ENCODE measurements at places on chromosomes 7 and 10.

DNA sequence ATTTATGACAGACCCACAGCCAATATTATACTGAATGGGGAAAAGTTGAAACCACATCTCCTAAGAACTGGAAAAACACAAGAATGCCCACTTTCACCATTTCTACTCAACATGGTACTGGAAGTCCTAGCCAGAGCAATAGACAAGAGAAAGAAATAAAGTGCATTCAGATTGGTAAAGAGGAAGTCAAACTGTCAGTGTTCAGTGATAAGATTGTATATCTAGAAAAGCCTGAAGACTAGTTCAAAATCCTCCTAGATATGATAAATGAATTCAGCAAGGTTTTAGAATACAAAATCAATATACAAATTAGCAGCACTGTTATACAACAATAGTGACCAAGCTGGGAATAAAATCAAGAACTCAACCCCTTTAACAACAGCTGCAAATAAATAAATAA, 6.9 kb upstream of the ZNF138 start:
- no peak for DNase-seq

DNA sequence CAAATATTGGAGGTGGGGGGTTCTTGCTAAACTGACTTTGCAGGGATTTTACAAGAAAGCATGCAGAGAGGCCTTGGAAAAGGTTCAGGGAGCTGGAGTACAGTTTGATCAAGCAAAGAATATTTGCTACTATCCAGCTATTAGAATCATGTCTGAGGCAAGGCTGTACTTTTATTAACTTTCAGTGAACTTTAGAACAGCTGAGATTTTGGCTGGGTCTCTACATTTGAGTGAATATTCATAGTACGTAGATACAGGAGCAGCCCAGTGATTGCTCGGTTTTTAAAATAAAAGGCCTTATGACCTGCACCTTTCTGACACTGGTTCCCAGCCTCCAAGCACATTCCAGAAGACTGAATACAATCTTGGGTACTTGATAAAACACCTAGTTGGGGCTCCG, 496.8 kb upstream of the AKR1E2 start:
- DNase-seq, result no peak

DNA sequence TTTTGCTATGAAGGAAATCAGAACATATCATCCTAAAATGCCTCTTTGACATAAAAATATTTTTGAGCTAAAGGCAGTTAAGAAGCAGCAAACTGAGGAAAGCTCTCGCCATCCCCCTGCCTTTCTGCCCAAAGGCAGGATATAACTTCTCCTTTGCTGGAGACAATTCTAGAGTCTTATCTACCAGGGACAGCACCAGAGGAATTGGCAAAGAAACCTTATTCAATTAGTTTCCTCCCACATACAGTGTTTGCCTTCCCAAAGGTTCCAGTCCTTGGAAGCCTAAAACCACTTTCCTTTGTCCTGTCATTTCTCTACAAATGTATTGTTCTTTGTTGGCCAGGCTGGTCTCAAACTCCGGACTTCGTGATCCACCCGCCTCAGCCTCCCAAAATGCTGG, 33.7 kb downstream of the MASTL start:
- no peak for DNase-seq

DNA sequence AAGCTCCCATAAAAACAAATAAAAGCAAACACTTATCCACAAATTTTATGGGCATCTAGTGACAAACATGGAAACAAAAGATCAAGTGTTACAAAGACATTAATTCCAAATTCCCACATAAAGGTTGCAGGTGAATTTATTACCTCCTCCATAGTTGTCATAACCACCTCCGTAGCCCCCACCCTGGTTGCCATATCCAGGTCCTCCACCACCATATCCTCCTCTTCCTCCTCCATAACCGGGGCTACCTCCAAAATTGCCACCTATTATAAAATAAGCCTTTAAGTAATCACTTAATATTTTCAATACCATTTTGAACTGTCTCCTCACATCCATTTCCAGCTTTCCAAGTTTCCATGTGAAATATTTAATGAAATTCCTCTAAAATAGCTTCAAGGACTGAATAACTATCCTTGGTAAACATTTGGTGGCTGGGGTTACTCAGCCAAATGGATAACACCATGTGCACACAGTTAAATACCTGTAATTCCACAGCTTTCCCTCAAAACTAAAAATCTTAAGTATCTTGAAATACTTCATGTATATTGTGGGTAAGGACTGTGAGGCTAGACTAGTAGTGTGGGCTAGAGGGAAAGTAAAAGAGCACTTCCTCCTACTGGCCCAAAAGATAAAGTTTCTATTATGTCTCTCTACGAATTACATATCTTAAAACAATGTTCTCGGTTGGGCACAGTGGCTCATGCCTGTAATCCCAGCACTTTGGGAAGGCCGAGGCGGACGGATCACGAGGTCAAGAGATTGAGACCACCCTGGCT, 6.9 kb downstream of the HNRNPA2B1 start:
- DNase-seq, result no peak

DNA sequence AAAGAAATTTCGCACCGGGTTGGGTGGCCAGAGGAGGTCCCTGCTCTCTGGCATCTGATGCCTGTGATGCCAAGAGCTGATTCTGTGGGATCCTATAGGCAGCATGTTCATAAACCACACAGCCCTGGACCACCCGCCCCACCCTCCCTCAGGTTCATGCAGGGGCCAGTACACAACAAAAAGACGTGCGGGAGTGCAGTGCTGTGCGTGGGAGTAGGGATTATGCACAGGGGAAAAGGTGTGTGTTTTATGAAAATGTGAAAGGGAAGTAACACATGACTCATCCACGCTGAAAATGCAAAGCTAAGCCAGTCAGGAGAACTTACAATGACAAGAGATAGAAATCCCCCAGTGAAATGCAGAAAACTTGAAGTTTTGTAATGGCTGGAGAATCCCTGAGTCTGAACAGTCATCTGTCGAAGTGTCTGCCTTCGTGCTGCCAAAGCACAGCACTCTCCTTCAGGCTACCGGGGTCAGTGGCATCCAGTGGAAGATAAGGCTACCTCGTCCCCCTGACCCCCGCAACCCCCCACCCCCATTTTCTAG, 1.1 kb downstream of the KIAA1217 start:
- peak; percentile 74 for DNase-seq

DNA sequence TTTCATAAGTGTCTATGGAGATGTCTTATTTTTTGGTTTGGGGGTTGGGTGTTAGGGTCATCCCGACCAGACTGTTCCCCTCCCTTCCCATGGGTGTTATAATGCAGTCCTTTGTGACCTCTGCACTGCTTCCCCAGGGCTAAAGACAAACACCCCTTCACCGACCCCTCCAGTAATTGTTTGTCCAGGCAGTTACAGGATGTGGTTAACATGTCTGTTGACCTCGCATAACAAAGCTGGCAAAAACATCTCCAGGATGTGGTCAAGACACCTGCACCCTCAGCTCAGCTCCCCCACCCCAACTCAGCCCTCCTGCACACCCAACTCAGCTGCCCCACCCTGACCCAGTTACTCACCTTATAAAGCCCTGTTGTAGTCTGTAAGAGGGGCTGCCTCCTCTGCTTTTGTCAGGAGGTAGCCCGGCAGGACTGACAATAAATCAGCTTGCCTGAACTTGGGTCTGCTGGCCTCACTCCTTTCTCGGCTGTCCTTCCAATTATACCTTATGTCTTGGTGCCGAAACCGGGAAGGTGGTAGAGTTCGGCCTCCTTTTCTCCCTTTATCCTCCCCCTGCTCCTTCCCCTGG, 102.2 kb downstream of the ZNF92 start:
- DNase-seq, result no peak

- no peak for DNase-seq
Observed at GRCh38 chr10:92822060-92822634, 26.2 kb upstream of the EXOC6 start.

DNA sequence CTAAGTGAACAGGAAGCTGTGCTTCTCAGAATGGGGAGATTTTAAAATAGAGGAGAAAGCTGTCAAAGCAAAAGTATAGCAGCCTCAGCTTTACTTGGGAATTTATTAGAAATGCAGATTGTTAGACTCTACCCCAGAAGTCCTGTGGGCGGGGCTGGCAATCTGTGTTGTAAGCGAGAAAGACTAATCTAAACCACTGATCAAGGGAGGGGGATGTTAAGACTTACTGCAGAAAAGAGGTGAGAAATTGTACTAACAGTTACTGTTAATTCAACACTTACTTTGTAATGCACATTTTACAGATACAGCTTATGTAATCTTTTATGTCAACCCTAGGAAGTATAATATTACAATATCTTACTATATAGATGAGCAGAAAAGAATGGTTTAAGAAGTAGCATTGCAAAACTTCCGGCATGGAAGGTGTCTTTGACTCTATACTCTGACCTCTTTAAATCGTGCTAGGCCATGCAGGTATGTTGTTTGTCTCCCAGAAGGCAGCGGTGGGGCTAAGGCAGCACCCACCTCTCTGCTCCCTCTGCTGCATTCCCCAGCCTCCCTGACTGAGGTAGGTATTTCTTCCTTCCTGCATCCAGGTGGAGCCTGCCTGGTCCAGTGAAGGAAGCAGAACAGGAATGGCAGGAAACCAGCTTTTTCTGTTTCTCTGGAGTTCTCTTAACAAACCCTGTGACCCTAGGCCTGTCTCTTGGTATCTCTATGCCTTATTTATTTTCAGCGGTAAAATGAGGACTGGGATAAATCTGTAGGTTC, 462.2 kb downstream of the AUTS2 start:
- no peak for DNase-seq

DNA sequence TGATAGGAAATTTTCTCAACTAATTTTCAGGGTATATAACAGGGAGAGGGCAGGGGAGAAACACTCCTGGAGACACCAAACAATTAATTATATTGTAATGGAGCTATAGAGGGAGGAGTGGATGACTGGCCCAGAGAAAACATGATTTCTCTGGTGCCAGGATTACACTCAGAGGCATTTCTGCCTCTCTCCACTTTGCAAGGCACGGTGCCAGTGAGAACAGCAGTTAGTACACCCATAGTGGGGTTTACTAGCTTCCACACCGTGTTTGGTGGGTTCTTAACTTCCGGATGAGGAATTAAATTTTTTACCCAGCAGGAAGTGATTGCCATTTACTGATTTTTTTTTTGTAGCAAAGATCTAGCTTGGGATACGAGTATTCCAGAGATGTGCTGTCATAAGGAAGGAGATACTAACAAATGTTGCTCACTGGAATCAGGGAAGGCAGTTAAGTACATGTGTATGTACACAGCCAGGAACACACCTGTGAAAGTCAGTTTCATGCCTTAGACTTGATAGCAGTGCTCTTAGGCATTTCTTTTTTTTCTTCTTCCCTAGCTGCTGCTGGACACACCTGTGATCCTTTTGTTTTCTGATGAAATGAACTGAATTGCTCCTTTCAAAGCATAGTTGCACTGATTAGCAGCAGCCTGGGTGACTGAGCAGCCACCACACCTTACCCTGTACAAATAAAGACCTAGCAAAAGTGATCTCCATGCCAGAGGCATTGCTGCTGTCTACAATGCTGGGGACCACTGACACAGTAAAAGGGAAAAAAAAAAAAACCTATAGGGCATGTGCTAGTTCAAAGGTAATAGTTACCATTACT, 58.1 kb downstream of the POLL start:
- DNase-seq, result no peak

DNA sequence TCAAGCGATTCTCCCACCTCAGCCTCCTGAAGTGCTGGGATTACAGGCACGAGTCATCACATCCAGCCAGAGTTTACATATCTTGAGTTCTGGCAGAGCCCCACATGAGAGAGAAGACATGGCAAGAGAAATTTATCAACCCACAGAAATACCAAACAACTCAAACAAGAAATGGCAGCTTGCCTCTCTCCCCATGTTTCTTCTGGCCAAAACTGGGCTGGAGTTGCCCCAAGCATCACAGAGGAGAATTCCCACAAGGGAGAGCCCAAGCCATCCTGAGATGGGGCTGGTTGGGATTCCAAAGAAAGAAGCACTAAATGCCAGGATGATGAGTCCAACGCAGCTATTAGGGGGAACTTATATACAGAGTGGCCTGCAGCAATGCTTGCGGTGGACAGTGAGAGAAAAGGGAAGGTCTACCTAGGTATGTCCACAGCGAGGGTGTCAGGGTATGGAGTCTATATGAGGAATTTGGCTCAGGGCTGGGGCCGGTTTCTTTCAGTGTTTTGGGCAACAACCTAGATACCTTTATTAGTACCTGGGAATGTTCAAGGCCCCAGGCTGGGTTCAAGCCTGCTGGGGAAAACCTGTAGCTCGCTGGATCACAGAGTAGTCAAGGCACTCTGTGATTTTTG, 14.5 kb upstream of the PAX4 start:
- DNase-seq, result no peak

DNA sequence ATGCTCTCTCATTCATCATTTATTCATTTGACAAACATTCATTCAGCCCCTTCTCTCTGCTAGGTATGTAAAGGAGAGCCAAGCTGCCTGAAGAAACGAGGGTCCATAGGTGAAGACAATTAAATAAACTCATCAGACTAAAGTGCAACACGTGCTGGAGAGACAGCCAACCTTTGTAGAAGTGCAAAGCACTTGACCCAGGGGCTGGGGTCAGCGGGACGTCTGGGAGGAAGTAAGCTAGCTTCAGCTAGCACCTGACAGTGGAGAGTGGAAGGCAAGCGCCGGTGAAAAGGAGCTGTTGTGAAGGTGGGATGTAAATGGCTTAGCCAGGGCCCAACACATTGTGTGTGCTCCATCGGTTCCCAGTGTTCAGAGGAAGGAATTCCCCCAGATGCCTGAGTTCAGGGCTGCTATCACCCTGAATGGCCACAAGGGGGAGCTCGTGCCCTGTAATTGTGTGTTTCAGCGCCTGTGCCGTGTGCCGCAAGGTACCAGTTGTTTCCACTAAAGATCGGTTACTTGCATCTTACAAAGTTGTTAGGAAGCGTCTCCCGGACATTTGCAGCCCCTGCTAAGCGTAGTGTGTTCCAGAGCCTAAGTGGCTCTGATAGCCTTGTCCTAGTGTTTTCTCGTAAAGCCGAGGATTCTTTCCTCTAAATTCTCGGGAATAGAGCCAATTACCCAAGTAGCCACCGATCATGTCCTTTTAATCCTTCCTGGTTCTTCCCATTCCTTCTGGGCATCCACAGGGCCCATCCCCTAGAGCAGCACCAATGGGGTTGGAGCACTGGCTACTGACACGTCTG, 30.6 kb downstream of the TLX1 start:
- no peak for DNase-seq

- DNase-seq, result no peak
Observed at GRCh38 chr10:79149662-79150443, 81.1 kb downstream of the ZMIZ1 start.

- no peak for DNase-seq
Observed at GRCh38 chr7:30575910-30576309, 18.8 kb upstream of the GARS1 start.
